ENCODE measurements at places on chromosomes 16 and 17. TPM values are rescaled to one million over a fixed set of nuclear protein-coding genes. Genes with fewer than 3 reads are reported as not detected.

ADAD2 gene
- total RNA-seq: not detected

ADAP2 gene
- total RNA-seq: 3.0 TPM

PYDC1 gene
- not detected for total RNA-seq

CCDC92B gene
- total RNA-seq: not detected

ANKRD40CL gene
- not detected for total RNA-seq

SMIM22 gene
- total RNA-seq: not detected

CAVIN1 gene
- total RNA-seq: 1,007 TPM

DNA sequence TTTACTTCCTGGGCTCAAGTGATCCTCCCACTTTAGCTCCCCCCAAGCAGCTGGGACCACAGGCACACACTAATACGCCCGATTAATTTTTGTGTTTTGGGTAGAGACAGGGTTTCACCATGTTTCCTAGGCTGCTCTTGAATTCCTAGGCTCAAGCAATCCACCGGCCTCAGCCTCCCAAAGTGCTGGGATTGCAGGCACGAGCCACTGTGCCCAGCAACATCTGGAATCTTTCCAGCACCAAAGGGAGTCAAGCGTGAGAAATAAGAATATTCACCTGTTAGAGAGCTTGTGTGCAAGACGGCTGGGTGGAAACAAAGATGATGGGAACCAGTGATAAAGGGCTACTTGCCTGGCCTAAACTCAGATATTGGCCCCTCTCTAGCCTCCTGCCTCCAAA is 14.2 kb upstream of the ALOX12B start:
- no peak for DNase-seq

DNA sequence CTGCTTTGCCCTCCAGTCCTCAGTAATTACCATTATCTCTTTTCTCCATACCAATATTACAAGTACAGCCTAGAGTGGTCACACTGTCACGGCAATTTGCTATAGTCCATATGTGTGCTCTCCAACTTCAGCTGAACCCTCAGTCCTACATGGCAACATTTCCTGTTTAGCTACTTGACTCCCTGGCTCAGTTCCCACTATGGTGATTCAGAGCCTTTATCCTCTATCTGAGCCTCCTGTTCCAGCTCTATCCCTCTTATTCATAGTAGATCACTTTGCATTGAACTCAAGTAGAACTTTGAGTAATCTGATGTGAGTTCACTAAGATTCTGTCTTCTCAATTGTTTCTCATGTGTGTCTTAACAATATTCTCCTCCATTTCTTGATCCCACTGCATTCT is 43.7 kb upstream of the GOSR1 start:
- peak; percentile 84 for DNase-seq

DNA sequence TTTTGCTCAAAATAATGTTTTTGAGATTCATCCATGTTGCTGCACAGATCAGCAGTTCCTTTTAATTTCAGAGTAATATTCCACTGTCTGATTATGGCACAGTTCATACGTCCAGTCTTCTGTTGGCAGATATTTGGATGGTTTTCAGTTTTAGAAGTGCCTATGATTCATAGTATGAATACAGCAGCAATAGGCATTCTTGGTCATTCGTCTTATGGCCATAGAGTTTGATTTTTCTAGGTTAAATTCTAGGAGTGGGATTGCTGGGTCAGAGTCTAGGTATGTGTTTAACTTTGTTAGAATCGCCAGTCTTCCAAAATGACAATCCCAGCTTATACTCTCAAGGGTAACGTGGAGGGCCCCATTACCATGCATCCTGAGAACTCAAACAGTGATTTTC is 11.5 kb upstream of the IL34 start:
- no peak for DNase-seq

DNA sequence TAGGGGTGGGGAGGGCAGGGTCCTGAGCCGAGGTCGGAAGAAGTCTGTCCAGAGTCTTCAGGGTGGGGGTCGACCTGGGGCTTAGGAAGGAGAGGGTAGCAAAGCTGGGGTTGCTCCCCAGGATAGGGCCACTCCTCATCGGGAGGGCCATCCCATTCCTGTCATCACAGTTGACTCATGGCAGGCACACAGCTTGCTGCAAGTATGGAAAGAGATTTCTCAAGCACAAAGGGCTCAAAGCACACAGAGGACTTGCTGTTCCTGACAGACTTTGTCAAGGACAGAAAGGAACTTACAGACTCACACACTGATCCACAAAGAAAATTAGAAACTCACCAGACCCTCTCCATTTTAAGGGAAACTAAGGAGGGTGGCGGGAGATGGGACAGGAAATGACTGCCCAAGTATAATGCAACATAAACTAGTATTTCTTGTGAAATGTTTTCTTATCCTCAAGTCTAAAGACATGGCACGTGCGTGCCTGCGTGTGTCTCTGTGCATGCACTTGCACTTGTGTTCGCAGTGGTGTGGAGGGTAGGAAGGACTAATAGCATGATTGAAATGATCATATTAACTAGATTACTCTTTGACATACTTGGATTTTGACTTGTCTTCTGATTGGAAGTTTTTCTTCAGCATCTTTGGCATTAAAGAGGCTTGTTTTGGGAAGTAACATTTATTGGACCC is 2.4 kb downstream of the AOC2 start:
- peak; percentile 38 for DNase-seq

- no peak for DNase-seq
Measured at GRCh38 chr17:58254803-58255202, 16.4 kb downstream of the LPO start.

DNA sequence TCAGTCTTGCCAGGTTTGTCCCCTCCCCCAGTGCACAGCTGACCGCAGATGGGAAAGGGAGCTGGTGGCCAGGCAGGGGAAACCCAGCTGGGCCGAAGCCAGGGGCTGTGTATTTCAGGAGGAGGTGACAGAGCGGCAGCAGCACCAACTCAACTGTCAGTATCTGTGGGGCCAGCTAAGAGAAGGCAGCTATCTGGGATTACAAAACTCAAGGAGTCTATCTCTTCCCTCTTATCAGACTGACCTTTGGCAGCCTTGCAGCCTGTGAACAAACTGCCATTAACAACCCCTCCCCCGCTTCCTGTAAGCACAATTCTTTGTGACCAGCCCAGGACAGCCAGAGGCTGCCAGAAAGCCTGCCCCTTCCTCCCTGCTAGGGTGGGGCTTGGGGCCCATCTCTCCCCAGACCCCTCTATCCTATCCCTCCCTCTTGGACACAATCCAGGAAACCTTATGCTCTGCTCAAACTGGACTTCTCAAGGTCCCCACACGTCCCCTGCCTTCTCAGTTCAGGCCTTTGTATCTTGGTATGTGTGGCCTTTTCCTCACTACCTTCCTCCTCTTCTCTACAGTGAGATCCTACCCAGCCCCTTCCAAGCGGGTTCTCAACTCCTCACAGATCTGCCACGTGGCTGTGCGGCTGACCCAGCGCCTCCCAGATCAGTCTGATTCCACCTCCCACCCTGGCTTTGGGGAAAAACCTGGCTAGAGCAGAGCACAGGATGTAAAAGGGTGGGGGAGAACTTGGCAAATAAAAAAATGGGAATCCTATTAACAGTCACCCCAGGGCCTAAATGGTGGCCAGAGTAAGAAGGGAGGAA is 10.5 kb downstream of the ST3GAL2 start:
- peak; percentile 98 for DNase-seq

- DNase-seq: peak; percentile 86
Measured at GRCh38 chr17:35244341-35245195, 1.7 kb downstream of the SLFN5 start.

- no peak for DNase-seq
Measured at GRCh38 chr17:78081551-78081950, 47.0 kb downstream of the TMC6 start.

- no peak for DNase-seq
Measured at GRCh38 chr16:20331635-20332034, 4.3 kb upstream of the GP2 start.

- no peak for DNase-seq
Measured at GRCh38 chr17:75340631-75341030, 51.4 kb upstream of the SLC25A19 start.

GRCh38 chr17:43406676-43407645 is 8.2 kb downstream of the ARL4D start:
- DNase-seq: peak; percentile 84

DNA sequence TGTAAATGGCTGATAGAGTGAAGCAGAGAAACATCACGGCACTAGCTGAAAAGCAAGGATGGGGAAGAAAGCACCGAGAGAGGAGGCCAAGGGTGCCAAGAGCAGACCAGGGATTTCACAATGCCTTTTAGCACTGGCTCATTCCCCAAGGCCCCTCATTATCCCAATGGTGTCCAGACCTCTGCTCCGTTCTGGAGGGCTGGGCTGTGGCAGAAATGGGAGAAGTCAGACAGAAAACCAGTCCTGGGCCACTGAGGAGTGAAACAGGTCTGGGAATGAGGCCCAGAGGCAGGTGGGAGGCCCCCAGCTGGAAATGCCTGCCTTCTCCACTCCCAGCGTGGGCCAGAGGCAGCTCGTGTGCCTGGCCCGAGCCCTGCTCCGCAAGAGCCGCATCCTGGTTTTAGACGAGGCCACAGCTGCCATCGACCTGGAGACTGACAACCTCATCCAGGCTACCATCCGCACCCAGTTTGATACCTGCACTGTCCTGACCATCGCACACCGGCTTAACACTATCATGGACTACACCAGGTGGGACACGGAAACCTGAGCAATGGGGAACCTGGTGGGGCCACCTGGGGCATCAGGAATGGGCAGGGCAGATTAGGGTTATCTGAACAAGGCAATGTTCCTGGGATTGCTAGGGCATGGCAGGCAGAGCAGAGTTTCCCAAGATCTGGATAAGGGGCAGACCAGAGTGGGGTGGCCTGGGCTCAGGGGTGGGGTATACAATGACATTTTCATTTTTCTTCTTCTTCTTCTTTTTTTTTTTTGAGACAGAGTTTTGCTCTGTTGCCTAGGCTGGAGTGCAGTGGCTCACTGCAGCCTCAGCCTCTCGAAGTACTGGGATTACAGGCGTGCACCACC is 20.3 kb downstream of the ANKRD40 start:
- DNase-seq: no peak

- peak; percentile 90 for DNase-seq
Measured at GRCh38 chr17:42276609-42277341, 584 bp upstream of the STAT5B start.

- DNase-seq: no peak
Measured at GRCh38 chr16:88373927-88374492, 8.7 kb upstream of the ZNF469 start.

Data from fibroblast of villous mesenchyme (primary cell).